ENCODE measurements at places on chromosomes 1 and 21. TPM values are rescaled to one million over a fixed set of nuclear protein-coding genes. Genes with fewer than 3 reads are reported as not detected.

DNA sequence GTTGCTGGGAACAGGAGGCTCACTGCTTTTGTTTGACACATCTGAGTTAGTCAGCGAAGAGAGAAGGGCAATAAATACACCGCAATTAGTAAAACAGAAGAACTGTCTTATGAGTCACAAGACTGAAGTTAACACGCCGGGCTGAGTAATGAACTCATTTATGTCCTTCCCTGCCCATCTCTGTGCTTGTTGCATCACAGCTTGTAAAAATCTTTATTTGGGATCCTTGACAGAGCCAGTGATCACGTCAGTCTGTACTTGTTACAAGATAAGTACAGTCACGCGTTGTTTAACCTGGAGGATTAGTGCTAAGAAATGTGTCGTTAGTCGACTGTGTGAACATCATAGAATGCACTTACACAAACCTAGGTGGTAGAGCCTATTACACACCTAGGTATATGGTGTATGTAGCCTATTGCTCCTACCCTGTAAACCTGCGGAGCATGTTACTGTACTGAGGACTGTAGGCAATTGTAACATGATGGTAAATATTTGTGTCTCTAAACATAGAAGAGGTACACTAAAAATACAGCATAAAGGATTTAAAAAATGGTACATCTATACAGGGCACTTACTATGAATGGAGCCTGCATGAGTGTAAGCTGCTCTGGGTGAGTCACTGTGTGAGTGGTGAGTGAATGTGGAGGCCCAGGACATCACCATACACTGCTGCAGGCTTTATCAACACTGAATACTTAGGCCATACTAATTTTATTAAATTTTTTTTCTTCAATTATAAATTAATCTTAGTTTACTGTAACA is 272.2 kb downstream of the TNR start:
- no peaks in the 10 kb centered on the region for H3K4me1 ChIP-seq
- DNase-seq, result no peak
- H3K27me3 ChIP-seq, result no peaks in the 10 kb centered on the region
- no peak overlapping the region for H3K27ac ChIP-seq
- no peaks in the 10 kb centered on the region for H3K36me3 ChIP-seq

- H3K27me3 ChIP-seq, result no peaks in the 10 kb centered on the region
- no peaks in the 10 kb centered on the region for H3K36me3 ChIP-seq
- H3K4me1 ChIP-seq, result no peaks in the 10 kb centered on the region
- DNase-seq, result no peak
- H3K4me3 ChIP-seq, result no peak overlapping the region
These were observed 106.0 kb downstream of the ADAMTS1 start for GRCh38 chr21:26739189-26739588.

The CORT gene
- total RNA-seq, result not detected

The HLX gene
- 16.0 TPM for total RNA-seq

The LCE3A gene
- not detected for total RNA-seq

Measured in esophagus muscularis mucosa (tissue), 4 donors.